Right hindlimb (tissue), 1 donor: ENCODE measurements at places on chromosomes 7 and 10.

DNA sequence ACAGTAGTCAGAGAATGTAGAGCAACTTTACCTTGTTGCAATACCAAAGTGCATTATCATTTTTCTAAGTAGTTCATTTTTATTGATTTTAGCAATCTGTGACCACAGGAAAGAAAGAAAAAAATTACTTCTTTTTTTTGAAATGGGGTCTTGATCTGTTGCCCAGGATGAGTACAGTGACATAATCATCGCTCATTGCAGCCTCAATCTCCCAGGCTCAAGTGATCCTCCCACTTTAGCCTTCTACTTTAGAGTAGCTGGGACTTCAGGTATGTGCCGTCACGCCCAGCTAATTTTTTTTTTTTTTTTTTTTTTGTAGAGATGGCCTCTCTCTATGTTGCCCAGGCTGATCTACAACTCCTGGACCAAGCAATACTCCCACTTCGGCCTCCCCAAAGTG lies 11.4 kb upstream of the OAT start:
- no peak for DNase-seq

DNA sequence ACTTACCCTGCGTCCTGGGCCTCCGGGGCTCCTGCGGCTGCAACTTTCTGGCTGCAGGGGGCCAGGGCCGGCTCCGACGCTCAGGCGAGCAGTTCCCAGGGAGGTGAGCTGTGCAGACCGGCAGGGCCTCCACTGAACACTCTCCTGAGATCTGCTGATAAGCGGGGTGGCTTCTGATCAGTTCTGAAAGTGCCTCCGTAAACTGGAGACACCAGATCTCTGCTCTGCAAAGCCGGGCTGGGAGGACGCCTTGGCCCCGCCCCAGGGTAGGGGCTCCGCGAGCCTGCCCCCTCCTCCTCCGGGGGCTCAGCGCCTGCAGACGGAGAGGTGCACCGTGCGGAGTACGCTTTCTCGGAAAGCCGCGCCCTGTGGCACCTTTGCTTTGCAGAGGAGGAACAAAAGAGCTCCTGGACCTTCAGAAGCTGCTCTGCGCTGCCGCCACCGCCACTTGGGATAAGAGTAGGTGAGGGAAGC lies 141.3 kb upstream of the VKORC1L1 start:
- DNase-seq, result peak; percentile 22

DNA sequence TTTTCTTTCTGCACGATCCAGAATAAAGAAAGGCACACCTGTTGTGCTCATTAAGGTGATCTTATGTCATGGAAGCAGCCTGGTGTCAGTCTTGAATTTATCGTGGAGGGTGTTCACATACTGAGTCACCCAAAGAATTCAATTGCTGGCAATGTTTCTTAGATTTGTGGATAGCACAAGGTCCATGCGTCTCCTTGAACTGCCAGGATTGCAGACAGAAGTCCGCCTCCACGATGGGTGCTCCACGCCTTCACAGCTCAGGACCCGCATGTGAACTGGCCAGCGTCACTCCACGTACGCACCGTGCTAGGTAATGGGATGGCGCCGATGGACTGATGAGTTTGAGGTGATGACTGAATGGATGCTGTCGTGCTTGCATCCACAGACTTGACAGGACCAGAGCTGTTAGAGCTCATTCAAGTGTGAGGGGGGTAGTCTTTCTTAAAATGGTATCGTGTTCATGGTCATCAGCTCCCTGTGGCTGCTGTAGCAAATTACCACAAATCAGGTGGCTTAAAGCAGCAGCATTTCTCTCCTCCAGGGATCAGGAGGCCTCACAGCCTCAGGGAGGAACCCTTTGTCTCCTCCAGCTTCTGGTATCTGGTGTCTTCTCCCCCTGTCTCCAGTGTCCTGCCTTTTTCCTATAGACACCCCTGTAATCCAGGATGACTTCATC lies 65.4 kb upstream of the DNAJB6 start:
- DNase-seq, result no peak

- no peak for DNase-seq
Observed at GRCh38 chr7:69674701-69675182, 76.5 kb downstream of the AUTS2 start.

DNA sequence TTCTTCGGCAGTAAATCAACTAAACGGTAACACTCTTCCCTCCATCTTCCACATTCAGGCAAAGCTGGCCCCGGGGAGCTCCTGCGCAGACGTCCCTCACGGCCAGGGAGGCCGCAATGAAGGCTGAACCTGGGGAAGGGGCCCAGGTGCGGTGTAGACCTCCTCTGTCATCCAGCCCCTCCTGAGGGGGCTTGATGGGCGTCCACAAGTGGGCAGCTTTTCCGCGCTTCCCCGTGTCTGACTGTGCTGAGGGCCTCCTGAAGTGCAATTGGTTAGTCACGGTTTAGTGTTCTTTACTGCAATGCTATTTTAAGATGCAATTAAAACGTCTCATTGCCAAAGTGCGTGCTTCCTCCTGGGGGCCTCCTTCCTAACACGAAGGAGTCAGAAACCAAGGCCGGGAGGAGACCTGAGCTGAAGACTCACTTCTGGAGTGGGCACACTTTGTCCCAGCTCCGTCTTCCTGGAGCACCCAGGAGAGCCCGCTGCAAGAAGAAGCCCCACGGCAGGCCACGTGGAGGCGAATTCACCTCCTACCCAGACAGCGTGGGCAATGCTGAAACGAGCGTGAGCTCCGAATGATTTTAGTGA lies 173.3 kb downstream of the ELFN1 start:
- DNase-seq, result peak; percentile 45

DNA sequence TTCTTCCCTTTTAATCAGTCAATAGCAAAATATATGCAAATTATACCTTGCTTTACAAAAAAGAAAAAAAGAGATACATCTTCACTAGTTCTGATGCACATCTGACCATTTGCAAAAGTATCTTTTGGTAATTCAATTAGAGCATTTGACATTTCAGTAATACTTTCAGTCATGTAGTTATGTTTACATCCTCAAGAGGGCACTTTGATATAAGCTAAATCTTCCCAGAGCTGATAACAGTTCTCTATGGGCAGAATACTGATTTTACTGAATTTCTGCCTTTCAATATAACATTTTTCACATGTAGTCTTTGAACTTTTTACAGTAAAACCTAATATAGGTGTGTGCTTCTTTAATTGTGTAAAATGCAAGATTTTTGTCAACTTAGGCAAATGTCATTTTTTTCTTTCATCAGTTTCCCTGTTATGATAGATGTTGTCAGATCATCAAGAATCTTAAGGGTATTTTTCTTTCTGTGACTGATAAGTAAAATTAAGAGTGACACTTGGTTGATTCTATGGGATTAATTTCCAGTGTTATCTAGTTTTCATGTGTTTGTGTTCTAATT lies 703.5 kb upstream of the SEMA3D start:
- no peak for DNase-seq

GRCh38 chr10:29033311-29033940 lies 255.4 kb upstream of the LYZL1 start:
- no peak for DNase-seq

DNA sequence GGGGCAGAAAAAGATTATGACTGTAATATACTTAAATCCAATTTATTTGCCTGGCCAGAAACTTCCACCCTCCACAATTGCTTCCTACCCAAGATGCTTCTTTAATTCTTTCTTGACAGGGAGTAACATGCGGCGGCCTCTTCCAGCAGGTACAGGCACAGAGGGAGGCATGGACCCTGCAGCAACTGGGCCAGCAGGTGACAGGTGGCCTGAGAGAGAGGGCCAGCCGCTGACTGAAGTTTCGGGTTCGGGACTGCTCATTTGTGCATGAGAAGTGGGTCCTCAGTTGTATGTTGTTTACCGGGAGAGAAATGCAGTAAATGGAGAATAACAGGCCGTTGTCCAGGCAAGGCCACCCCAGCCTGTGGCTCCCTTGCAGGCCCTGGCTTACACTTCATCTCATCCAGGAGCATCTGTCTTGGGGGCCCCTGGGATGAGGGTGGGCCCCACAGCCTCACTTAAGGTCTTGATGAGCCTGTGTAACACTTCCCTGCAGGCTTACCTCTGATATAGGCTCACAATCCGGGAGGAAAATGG lies 72.5 kb downstream of the C10orf143 start:
- DNase-seq, result peak; percentile 4

DNA sequence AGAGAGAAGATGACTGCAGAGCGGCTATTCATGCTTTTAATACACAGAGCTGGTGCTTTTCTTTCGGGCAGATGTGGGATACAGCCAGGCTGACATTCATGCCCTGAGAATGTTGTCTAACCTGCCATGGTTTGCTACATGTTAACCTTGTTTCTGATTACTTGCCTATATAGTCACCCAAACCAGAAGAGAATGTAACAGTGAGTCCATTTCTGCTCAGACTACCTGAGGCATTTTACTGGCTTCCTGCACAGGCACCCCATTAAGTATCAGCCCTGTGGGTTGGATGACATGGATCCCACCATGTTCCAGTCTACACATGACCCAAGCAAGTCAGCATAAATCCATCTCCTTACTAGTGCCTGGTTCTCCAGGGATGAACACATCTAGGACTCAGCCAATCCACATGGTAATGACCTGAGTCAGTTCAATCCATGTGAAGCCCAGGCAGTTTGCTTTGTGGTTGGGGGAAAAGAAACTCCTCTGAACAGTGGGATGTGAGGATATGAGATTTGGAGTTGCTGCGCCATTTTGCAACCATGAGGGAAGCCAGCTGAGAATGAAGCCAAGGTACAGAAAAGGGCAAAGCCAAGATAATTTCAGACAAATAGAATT lies 55.7 kb upstream of the MKX start:
- DNase-seq, result no peak

GRCh38 chr10:83425306-83425705 lies 714.0 kb upstream of the GHITM start:
- no peak for DNase-seq

- no peak for DNase-seq
Observed at GRCh38 chr10:44466236-44466635, 81.3 kb upstream of the CXCL12 start.

DNA sequence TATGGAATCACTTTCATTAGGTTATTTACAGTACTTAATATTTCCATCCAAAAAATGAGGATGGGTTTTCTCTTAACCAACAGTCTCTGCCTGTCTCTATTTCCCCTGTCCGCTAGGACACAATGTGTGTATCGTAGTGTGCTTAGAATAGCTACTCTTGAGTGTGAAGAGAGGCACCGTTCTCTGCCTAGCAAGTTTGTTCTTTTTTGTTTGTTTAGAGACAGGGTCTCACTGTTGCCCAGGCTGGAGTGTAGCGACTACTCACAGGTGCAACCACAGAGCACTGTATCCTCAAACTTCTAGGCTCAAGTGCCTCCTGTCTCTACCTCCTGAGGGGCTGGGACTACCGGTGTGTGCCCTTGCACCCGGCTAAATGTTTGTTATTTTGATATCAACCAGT lies 121.9 kb downstream of the ANK3 start:
- DNase-seq, result no peak

- no peak for DNase-seq
Observed at GRCh38 chr10:129307141-129307540, 159.9 kb upstream of the MGMT start.

DNA sequence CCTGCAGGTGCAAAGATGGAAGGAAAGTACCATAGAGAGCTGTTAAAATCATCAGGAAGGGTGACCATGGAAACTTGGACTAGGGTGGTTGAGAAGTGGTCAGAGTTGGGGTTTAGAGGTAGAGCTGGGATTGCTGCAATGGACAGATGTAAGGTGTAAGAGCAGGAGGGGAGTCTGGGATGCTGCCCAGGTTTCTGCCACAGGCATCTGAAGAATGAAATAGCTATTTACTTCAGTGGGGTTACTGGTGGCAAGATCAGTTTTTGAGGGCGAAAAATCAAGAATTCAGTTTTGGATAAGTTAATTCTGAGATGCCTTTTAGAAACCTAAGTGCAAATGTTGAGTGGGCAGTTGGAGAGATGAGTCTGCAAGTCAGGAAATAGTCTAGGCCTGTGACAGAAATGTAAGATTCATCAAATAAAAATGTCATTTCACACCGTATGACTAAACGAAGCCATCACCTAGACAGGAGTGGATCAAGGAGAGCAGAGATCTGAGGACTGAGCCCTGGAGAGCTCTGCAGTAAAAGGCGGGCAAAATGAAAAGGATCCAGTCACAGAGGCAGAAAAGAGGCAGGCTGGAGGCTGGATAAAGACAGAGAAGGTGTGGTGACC lies 22.7 kb upstream of the TOMM7 start:
- no peak for DNase-seq

- no peak for DNase-seq
Observed at GRCh38 chr7:66143876-66144332, 29.3 kb downstream of the CRCP start.

DNA sequence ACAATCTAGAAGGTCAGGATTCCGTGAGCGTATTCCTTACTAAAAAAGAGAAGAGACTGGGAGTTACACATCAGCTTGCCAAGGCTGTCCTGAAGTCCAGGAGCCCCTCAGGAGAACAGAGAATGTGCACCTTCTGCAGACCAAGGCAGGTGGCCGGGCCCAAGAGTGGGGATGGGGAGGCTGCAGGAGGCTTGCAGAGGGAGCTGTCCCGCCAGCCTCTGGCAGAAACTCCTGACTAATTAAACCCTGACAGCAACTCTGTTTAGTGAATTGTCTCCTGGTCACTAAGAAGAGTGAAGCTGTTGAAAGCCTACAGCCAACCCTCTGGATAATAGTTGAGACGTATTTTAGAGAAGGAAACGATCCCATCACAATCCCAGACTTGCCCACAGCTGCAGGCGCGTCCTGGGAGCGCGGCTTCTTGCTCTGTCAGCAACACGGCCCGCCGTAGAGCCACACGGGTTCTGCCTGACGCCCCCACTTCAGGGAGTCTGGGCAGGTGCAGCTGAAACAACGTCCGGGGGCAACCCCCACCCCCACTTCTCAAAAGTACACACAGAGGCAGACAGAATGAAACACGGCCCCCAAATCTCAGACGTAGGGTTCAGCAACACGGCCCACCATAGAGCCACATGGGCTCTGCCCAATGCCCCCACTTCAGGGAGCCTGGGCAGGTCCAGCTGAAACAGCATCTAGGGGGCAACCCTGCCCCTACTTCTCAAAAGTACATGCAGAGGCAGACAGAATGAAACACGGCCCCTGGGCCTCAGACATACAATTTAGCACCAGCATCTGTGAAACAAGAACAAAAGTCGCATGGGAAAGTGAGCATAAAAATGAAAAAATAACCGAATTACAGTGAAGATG lies 45.2 kb downstream of the DIP2C start:
- no peak for DNase-seq

GRCh38 chr10:48399056-48399541 lies 92.6 kb downstream of the MAPK8 start:
- no peak for DNase-seq

- peak; percentile 39 for DNase-seq
Observed at GRCh38 chr10:31099094-31099493, 67.4 kb upstream of the ZNF438 start.

- DNase-seq, result no peak
Observed at GRCh38 chr7:73802459-73802858, 28.3 kb upstream of the CLDN4 start.

GRCh38 chr10:12844811-12845483 lies 156.6 kb downstream of the CCDC3 start:
- DNase-seq, result peak; percentile 91

GRCh38 chr10:76210211-76210610 lies 778.8 kb downstream of the LRMDA start:
- no peak for DNase-seq

- DNase-seq, result no peak
Observed at GRCh38 chr7:113799896-113800295, 118.9 kb downstream of the PPP1R3A start.
